Neural progenitor cell (in vitro differentiated cells): ENCODE measurements at places on chromosomes 2 and 18. TPM values are rescaled to one million over a fixed set of nuclear protein-coding genes. Genes with fewer than 3 reads are reported as not detected.

FLACC1 gene
- not detected in 2 replicates for total RNA-seq

NDC80 gene
- 69.3 and 98.1 TPM in 2 replicates for total RNA-seq

RUFY4 gene
- not detected in 2 replicates for total RNA-seq

KIAA2012 gene
- not detected in 2 replicates for total RNA-seq

ERFE gene
- 0.09 TPM in 1 of 2 replicates, not detected in the other for total RNA-seq

SH2D6 gene
- 0.07 and 0.74 TPM in 2 replicates for total RNA-seq
